ENCODE measurements at places on chromosomes 1 and 21. TPM values are rescaled to one million over a fixed set of nuclear protein-coding genes. Genes with fewer than 3 reads are reported as not detected.

The SPATA21 gene
- not detected for total RNA-seq

The LEPROT gene
- total RNA-seq = 87.9 TPM

The RCC2 gene
- 61.9 TPM for total RNA-seq

The HUNK gene
- under 0.01 TPM for total RNA-seq

The ZNF695 gene
- total RNA-seq = 1.2 TPM

The RGS8 gene
- not detected for total RNA-seq

The TCP10L gene
- 0.72 TPM for total RNA-seq

The RASSF5 gene
- 0.59 TPM for total RNA-seq

The SLFNL1 gene
- 0.72 TPM for total RNA-seq

The LMOD1 gene
- total RNA-seq = 17.1 TPM

The GBP4 gene
- total RNA-seq = 0.36 TPM

The MYBPH gene
- 0.29 TPM for total RNA-seq

The KIF17 gene
- 0.36 TPM for total RNA-seq

The SPRR2B gene
- total RNA-seq = not detected

The PRR9 gene
- not detected for total RNA-seq

The DMBX1 gene
- not detected for total RNA-seq

The DDR2 gene
- 384 TPM for total RNA-seq

The UBIAD1 gene
- 10.5 TPM for total RNA-seq

The UMODL1 gene
- not detected for total RNA-seq

The TRIM63 gene
- total RNA-seq = under 0.01 TPM

The CHI3L2 gene
- 2.4 TPM for total RNA-seq

The MAPKAPK2 gene
- 38.0 TPM for total RNA-seq

The SLC5A3 gene
- total RNA-seq = 44.2 TPM

The OR2L5 gene
- not detected for total RNA-seq

The RHD gene
- total RNA-seq = not detected

The SLAMF7 gene
- total RNA-seq = under 0.01 TPM

The CD52 gene
- total RNA-seq = not detected

The C8B gene
- not detected for total RNA-seq

The SV2A gene
- 20.3 TPM for total RNA-seq

The TRNP1 gene
- 6.5 TPM for total RNA-seq

The RABGGTB gene
- 76.0 TPM for total RNA-seq

The TNFRSF14 gene
- 36.6 TPM for total RNA-seq

The ADGRL2 gene
- 55.4 TPM for total RNA-seq

The ARHGAP29 gene
- total RNA-seq = 13.3 TPM

The DFFB gene
- 5.1 TPM for total RNA-seq
